Inflammatory macrophage treated with lipopolysaccharide for 4 hours (primary cell): ENCODE measurements at places on chromosomes 16 and 17.

DNA sequence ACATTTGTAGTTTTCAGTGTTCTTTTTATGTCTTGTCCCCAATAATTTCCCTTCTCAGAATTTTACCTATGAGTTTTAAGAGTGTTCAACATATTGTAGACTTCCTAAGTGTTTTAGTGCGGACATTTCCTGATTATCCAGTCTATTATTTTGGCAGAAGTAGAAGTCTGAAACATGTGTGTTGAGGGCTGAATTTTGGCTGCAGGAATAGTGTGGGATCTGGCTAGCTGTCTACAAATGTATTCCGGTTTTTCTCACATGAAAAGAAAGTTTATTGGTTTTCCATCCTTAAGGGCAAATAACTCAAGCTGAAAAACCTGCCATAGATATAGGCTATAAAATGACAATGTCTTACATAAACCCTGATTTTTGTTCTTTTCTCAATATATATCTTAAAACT, 33.0 kb upstream of the CA10 start:
- DNase-seq, result no peak

DNA sequence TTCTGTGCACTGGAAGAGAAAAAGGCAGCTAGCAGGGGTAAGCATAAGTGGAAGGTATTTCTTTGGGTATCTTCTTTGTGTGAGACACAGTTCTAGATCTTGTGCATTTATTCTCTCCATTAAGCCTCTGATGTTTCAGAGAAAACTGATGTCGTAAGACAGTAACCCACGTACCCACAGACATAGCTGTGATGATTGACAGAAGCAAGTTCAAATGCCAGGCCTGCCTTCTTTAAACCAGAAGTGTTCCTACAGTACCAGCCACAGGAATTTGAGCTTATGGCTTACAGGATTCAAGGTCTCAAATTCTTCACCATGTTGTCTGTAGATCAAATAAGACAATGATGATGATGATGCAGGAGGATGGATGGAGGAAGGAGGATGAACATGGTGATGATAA, 161.4 kb upstream of the KCNJ16 start:
- no peak for DNase-seq

DNA sequence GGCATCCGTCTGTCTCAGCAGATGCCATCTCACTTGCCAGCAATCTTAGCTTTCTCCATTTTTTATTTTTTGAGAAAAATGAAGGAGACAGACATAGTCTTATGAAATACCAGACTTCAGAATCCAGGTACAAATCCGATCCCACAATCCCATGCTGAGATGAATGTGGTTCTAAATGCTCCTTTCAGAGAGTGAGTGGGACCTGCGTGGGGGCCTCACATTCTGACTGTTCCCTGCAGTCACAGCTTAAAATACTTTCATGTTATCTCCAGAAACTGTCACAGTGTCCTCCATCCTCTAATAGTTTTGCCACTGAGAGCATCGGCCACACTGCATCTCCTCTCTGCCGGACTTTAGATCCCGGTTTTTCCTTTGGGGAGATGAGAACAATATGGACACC, 34.9 kb upstream of the ENDOV start:
- DNase-seq, result no peak

DNA sequence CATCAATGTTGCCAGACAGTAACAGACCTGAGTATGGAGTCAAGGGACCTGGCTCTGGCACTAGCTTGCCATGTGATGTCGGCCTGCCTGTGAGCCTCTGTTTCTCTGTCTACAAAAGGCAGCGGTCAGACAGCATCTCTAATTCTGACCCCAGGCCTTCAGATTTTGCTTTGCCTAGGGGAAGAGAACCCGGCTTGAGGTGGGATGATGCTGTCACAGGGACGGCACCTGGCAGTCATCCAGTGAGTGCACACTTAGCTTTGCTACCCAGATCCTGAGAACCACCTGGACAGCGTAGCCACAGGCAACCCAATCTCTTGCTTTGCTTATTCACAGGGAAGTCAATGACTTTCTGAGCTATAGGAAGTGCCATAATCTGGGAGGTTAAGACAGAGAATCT, 135.2 kb upstream of the SALL1 start:
- DNase-seq, result no peak

DNA sequence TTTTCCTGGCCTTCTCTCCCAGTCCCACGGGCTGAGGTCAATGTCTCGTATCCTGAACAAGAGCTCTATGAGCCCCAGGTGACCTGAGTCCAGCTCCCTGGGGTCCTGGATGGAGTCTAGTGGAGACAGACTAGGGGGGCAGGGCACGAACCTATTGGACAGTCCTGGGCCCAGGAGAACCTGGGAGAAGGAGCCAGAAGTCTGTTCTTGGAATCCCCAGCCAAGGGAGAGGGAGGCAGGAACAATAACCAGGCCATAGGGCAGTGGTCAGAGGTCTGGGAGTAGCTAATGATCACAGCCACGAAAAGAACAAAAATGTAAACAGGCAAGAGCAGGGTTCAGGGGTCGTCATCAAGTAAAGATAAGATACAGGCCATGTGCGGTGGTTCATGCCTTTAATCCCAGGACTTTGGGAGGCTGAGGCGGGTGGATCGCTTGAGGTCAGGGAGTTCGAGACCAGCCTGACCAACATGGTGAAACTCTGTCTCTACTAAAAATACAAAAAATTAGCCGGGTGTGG, 60.8 kb downstream of the COPRS start:
- no peak for DNase-seq

GRCh38 chr17:75091855-75092327, 4.1 kb downstream of the SLC16A5 start:
- no peak for DNase-seq

- no peak for DNase-seq
These were observed 6.4 kb upstream of the LGALS9 start for GRCh38 chr17:27624539-27624938.

GRCh38 chr17:53844491-53845107, 21.9 kb downstream of the KIF2B start:
- no peak for DNase-seq

DNA sequence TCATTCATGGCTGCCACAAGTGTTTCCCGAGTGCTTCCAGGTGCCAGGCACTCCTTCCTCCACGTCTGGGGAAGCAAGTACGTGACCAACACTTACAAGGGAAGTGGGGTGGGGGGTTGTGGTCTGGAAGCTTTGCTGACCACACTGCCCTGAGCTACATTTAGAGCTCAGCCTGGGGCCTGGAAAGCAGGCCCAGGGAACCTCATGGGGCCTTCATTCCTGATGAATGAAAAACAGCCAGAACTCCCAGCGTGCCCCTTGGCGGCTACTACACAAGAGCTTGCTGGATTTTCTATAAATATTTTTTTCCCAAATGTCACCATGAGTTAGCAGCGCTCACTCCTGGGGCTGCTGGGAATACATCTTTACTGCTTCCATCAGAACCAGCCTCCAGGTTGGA, 73.3 kb downstream of the ABCC12 start:
- DNase-seq, result no peak

DNA sequence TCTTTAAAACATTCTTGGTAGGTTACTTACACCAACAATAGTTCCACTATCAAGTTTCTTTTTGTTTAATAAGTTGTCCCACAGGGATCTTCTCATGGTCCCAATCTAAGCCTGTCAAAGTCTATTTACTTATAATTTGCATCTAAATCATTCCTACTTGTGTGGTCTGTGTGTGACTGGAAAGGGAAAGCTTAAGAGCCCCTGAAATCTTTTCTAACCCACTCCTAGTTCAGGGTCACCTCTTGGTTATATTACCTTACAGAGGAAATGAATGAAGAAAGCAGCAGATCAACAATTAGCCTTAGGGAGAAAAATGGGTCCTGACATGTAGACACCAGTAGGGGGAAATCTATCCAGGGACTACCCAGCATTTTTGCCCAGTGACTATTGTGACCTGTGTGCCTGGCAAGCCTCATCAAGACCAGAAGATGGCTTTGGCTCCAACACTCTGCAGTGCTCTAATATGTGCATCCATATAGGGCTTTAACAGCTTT, 110.4 kb upstream of the HAS3 start:
- DNase-seq, result peak; percentile 18

GRCh38 chr17:50931144-50931908, 65.2 kb upstream of the TOB1 start:
- DNase-seq, result peak; percentile 61

- no peak for DNase-seq
These were observed 547 bp upstream of the ZNF48 start for GRCh38 chr16:30394592-30395154.

DNA sequence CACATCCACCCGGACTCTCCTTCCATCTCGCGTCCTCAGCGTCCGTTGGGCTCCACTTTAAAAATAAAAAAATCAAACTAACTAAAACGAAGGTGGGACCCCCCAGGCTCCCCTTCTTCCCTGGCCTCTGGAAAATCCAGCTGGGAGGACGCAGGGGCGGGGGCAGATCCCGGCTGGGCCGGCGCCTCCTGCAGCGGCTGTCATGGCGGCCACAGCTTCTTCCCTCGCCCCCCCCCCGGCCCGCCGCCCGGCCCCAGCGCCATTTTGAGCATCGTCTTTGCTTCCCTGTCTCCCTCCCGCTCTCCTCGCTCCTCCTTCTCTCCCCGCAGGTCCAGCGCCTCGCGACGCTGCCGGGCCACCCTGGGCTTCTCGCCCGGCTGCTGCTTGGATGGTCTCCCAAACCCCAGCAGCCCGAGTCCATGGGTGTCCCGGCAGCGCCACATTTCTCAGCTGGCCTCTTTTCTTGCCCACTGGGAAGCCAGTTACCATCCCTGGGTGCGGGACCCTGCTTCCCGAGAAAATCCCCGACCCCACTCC, 3.3 kb downstream of the HOXB2 start:
- no peak for DNase-seq

DNA sequence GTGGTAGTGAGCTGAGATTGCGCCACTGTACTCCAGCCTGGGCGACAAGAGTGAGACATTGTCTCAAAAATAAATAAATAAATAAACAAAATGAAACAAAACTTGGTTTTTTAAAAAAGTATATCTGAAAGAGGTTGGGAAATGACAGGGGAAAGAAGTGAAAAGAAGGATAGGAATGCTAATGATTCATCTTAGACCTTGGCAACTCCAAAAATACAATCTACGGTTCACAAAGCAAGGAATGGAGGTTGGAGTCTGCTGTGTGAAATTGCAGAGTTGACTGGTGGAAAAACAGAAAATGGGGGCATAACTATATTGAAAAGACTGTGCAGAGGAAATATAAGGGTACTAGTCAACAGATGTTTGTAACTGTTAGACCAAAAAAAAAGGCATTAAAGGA, 40.0 kb upstream of the CD300E start:
- DNase-seq, result no peak

GRCh38 chr17:78045316-78045715, 83.2 kb downstream of the TMC6 start:
- no peak for DNase-seq
